ENCODE measurements at places on chromosomes 5 and 9. TPM values are rescaled to one million over a fixed set of nuclear protein-coding genes. Genes with fewer than 3 reads are reported as not detected.

DNA sequence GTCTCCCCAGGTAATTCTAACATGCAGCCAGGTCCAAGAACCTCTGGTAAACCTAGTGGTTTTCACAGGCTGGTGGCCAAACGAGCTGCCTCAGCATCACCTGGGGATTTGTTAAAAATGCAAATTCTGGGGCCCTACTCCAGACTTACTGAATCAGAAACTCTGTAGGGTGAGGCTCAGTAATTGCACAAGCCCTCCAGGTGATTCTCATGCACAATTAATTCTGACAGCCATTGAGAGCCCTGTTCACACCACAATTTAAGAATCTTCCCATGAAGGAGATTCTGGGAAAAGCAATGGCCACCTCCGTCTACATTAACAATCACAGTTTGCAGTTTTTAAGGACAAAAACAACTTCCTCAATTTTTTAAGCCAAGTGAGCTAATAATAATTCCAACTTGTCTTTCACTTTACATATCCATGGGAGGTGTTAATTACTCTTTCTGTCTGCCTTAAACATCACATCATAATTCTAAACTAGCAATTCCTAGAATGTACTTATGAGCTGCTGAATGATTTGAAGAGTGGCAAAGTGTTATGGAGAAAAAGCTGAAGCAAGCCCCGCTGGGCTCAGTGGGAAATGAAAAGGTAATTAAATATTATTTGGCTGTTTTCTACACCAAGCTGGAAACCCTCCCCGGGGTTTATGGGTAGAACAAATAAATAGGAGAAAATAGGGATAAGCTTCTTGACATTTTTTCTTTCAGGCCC is 70.0 kb downstream of the GLDC start:
- no peaks in the 10 kb centered on the region for H3K36me3 ChIP-seq
- no peaks in the 10 kb centered on the region for H3K27me3 ChIP-seq
- H3K4me1 ChIP-seq = no peaks in the 10 kb centered on the region
- no peak for DNase-seq
- H3K27ac ChIP-seq = no peak overlapping the region

DNA sequence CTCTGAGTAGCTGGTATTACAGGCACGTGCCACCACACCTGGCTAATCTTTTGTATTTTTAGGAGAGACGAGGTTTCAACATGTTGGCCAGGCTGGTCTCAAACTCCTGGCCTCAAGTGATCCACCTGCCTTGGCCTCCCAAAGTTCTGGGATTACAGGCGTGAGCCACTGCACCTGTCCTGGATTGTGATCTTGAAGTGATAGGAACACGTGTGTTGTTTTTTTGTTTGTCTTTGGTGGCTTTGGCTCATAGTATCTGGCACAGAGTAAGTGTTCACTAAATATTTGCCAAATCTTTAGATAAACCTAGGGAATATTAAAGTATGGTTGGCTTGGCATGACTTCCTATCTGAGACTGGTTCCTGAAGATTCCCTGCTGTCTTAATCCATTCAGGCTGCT is 172.7 kb downstream of the ARHGAP26 start:
- H3K27ac ChIP-seq = no peak overlapping the region
- no peaks in the 10 kb centered on the region for H3K27me3 ChIP-seq
- no peaks in the 10 kb centered on the region for H3K36me3 ChIP-seq
- DNase-seq = no peak

DNA sequence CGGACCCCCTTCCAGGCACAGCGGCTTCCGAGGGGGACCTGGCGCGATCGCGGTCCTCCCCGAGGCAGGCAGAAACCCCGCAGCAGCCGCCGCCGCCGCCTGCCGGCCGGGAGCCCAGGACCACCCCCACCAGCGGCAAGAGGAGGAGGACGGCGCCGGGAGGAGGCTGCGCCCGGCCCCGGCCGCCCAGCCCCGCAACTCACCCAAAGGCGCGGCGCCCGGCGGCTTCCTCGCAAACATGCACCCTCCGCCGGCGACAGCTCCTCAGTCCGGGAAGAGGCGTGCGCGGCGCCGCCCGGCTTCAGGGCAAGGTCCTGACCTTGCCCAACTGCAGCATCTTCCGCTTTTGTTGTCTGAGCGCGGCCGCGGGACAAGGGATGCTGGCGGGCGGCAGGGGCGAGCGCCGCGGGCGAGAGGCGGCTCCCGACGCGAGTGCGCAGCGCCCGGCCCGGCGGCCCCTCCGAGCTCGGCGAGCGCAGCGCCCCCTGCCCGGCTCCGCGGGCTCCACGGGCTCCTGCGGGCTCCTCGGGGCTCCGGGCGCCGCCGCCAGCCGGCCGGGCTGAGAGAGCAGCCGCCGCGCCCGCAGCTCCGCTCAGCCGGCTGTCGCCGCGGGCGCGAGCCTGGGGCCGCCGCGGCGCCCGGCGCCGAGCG is 507 bp downstream of the CTNND2 start:
- H3K27me3 ChIP-seq = peaks cover 5% of the 10 kb centered on the region
- H3K4me1 ChIP-seq = no peaks in the 10 kb centered on the region
- peak overlapping the region; percentile 25 for H3K4me3 ChIP-seq
- no peaks in the 10 kb centered on the region for H3K36me3 ChIP-seq

DNA sequence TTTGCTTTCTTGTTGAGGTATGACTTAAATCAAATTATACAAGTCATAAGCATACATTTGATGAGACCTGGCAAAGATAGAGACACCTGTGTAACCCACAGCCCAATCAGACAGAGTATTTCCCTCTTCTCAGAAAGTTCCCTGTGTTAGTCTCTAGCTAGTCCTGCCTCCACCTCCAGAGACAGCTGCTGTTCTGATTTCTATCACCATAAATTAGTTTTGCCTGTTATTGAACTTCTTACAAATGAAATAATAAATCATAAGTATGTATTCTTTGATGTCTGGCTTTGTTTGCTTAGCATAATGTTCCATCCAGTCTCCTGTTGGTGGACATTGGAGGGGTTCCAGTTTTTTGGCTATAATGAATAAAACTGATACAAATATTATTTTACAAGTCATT is 194.5 kb downstream of the ICE1 start:
- no peaks in the 10 kb centered on the region for H3K36me3 ChIP-seq
- H3K4me1 ChIP-seq = no peaks in the 10 kb centered on the region
- no peak overlapping the region for H3K4me3 ChIP-seq
- H3K27me3 ChIP-seq = no peaks in the 10 kb centered on the region

GRCh38 chr9:114304416-114305188 is 18.3 kb upstream of the ORM1 start:
- H3K4me1 ChIP-seq = no peaks in the 10 kb centered on the region
- no peak for DNase-seq
- H3K4me3 ChIP-seq = no peak overlapping the region
- no peaks in the 10 kb centered on the region for H3K36me3 ChIP-seq

DNA sequence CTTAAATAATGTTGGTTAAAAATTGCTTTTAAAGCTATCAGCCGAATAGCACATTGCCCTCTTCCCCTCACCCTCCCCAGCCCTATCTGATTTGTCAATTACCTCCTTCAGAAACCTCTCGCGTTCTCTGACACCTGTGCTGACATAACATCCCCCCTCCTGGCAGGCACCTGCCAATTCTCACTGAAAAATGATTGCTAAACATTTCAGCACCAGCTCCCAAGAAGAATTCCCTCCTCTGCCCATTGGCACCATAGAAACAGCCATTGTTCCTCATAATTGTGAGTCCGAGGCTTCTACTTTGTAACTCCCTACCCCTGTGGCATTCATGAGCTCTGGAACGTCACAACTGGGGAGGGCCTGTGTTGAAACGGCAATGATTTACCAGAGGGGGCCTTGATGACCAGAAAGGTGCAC is 20.2 kb downstream of the CDH6 start:
- H3K27me3 ChIP-seq = no peaks in the 10 kb centered on the region
- no peaks in the 10 kb centered on the region for H3K4me1 ChIP-seq
- no peak overlapping the region for H3K4me3 ChIP-seq
- H3K27ac ChIP-seq = no peak overlapping the region
- DNase-seq = no peak
- no peaks in the 10 kb centered on the region for H3K36me3 ChIP-seq

DNA sequence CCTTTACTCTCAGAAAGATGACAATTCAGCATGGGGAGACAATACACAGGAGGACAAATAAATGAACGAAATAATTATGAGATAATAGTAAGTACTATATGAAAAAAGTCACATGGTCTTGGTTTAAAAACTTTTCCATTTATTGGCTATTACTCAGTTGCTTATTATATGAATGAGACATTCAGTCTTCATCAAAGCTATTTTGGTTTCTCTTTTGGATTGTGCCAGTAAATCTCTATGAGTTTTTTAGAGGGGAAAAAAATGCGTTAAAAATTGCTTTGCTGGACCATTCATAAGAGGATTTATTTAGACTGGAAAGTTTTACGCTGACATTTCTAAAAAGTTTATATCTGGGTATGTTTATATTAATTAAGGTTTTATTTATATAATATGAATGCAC is 137.7 kb downstream of the AOPEP start:
- H3K36me3 ChIP-seq = no peaks in the 10 kb centered on the region
- DNase-seq = no peak
- H3K4me1 ChIP-seq = peaks cover 38% of the 10 kb centered on the region
- H3K27ac ChIP-seq = peak overlapping the region; percentile 62

Gene OR1K1
- not detected for total RNA-seq

Gene RARS1
- 128 TPM for total RNA-seq

Gene RFESD
- 2.2 TPM for total RNA-seq

Data from Panc1 (cell line).